Stimulated activated CD8-positive, alpha-beta memory T cell treated with anti-CD3 and anti-CD28 coated beads, Interleukin-7, amount 100 ng/mL, for 24 hours (primary cell): ENCODE measurements at places on chromosomes 3 and 15.

- no peak for DNase-seq
Measured at GRCh38 chr15:63942486-63943365, 103.6 kb downstream of the DAPK2 start.

- no peak for DNase-seq
Measured at GRCh38 chr15:79290642-79291275, 8.2 kb downstream of the ANKRD34C start.

GRCh38 chr15:78507831-78508160, 419 bp downstream of the HYKK start:
- DNase-seq: no peak

DNA sequence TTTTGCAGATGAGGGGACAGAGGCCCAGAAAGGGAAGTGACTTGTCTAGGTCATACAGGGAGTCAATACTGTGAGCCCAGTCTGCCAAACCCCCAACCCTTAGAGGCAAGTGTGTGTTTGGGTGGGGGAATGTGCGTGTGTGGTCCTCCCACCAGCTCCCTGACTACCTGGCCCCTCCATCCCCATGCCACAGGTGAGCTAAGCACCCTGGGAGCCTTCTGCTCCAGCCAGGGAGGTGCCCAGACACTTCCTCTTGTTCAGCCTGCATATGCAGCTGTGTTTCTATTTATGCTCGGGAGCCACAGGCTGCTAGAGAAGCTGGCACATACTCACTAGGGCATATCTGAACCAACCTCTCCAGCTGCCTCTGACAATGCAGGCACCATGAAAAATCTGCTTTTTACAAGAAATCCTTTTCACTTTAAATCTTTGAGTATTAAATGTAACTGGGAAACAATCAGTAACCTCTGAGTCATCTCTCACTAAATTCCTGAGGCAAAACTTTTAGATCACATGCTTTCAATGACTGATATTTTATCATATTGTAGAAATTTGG, 20.7 kb downstream of the TBC1D2B start:
- DNase-seq: no peak

DNA sequence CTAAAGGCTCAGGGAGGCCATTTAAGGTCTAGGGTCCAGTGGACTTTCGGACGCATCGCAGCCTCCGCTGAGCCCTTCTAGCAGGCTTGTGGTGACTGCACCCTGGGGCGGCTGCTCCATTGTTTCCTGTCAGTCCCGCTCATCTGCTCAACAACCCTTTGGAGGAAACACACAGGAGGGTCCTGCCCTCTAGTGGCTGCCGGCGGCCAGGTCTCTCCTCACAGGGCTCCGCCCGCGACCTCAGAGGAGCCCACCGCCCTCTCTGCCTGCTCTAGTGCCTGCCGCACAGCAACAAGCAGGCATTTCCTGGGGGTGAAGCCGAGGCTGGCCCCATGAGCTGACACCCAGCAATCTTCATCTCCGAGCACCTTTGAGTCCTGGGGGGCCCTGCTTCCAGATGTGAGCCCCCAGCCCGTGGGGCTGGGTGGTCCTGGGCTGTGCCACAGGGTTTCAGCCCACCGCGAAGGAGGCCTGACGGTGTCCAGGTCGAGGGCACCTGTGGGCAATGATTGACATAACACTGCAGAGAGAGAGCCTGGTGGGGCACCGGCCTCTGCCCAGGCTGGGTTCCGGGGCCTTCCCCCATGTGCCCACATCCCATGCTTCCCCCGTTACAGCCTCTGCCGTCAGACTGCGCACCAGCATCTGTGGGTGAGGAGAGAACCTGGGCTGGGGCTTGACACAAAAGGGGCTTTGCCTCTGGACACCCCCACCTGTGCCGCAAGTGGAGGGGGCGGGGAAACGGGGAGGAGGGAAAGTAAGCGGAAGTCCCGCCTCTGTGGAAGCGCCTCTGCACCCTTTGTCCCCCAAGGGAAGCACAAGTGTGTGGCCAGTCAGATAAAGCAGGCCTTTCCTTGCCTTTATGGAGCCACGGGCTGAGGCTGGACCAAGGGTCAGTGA, 27.0 kb upstream of the SFMBT1 start:
- peak; percentile 74 for DNase-seq

DNA sequence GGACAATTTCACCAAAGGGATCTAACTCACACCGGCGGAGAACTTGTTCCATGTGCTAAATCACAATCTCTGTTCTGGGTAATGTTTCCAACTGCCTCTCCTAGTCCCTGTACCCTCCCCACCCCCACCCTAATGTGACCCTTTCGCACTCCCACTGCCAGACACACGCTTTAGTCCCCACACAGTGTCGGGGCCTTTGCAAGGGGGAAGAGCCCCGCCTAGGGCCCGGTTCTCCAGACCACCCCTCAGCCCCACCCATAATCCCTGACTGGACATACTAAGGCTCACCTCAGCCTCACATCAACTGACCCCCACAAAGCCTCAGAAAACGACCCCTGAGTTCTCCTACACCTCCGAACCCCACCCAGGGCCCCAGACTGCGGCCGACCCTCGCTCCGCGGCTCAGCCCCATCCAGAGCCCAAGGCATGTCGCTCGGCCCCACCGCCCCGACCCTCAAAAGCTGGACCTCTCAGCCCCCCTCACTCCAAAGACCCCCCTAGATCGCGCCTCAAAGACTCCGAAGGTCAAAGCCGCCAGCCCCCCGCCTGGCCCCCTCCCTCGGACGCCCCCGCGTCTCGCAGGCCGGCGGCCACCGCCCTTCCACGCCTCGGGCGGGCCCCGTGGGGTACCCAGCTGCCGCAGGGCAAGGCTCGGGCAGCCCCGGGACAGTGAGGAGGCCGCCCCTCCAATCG, 72.0 kb upstream of the MAP4 start:
- no peak for DNase-seq

DNA sequence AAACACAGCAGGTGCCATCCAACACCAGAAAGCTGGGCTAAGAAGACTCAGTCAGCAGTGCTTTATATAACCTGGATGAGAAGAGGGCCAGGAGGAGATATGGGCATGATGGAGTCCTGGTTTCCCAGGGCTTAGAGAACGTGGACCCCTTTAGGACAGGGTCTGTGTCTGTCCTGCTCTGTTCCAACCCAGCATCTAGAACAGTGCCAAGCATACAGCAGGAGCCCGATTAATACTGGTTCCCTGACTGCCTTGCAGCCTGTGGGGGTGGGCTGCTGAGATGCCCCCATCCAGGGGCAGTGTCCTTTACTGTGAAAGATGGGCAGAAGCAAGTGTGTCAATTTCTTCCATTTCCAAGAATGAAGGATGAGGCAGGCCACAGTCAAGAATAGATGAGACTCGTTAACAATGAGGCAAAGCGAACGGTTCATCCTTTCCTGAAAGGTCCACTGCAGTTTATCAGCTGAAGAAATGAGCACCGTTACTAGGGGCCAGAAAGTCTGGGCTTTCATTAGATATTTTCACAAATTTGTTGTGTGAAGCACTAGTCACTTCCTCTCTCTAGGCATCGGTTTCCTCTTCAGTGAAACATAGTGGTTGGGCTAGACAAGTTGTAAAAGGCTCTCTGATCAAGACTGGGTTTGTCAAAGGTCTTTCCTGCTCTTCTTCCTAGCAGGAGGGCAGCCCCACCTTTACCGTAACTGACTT, 72.0 kb upstream of the HERC1 start:
- no peak for DNase-seq

DNA sequence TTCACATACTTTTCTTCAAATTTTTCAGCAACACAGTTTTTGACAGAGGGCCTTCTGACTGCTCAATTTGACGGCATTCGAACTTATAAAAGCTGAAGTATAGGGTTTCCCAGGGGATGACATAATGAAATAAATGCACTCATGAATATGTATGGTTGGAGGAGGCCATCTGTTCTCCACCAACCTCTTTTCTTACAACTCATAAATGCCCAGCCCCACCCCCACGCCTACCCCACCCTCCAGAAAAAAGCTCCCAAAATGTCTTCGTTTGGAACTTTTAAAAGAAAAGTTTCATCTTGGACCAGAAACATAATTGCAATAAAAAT, 211.6 kb upstream of the LRRN1 start:
- no peak for DNase-seq

- no peak for DNase-seq
Measured at GRCh38 chr3:37457378-37458065, 283.1 kb upstream of the LRRFIP2 start.

DNA sequence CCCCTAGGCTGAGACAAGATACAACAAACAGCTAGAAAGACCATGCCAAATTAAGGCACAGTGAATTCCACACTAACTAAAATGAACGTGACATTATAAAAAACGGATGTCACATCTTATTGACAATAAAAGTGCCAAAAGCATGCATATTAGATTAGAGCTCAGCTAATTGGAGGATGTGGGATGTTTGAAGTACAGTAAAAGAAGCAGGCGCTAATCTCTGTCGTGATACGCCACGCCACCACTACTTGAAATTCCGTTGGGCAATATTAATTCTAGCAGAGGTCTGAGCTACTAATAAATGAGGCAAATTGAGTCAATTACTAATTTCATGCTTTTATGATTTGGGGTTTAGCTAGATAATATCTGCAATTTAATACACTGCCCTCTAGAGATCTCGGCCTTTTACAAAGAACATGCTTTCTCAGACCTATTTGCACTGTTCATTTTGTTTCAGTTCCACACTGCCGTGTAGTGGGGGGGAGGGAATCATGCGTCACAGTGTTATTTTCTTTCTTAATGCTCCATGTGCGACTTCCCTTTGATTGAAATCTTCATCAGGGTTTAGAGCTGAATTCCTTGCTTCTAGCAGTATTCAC, 52.9 kb upstream of the ROBO2 start:
- DNase-seq: no peak

DNA sequence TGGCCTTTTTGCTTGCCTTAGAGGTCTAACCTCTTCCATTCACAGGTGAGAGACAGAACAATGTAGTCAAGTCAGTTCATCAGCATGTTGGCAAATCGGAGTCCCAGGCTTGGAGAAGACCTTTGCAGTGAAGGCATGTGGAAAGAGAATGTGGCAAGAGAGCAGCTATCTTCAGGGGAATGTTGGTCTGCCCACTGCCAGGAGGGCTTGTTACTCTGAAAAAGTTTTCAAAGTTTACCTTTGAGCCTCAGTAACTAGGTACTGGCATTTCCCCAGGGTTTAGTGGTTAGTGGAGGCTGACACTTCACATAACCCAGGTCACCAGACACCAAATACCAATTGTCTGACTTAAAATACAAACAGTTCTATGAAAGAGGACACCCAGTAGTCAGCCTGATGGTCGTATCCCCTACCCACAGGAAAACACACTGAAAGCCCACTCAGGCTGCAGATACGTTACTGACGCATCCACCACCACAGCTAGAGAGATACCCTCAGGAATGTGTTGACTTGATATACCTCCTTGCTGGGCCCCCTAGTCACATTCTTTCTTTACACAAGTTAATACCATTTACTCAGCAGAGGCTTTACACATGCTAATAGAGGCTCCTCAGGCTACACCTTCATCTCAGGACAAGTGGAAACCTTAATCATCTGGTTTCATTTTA, 9.7 kb upstream of the ARID3B start:
- DNase-seq: no peak

DNA sequence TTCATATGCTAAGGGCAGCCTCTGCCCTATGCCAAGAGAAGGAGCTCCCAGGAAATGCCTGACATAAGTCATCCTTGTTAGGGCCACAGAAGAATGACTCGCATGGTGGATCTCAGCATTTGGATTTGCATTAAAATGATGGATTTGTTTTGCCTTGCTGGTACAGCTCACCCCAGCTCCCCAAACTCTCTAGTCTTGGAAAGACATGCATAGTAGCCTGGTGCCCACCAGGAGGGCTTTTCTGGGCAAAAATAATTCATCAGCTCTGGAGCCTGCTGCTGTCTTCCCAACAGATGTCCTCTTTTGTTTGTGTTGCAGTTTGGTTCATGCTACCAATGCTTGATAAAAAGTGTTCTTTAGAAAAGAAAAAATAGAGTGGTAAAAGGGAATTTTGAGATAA, 833.0 kb downstream of the AGBL1 start:
- DNase-seq: no peak

DNA sequence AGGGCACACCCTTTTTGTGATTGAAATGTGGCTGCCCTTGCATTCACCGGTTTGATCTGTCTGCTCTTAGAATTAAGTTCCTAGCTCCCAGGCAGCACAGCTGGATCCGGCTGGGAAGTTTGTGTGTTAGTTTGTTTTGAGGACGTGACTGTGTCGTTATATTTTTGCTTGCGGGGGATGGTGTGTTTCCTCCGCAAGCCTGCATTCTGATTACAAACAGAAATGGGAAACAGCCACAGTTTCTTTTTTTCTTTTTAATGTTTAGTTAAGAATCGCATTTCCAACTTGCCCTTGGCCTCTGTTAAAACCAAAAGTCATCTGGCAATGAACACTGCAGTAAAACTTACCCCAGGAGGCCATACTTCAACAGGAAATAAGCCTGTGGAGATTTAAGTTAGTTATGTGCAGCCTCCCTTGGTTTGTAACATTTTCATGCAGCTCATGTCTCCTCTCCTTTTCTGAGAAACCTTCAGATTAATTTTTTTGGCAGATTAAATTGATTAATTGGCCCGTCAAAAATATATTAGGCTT, 888 bp downstream of the TMOD3 start:
- DNase-seq: no peak

GRCh38 chr3:14204515-14205284, 26.1 kb downstream of the LSM3 start:
- DNase-seq: no peak

GRCh38 chr15:45128971-45129639, 574 bp downstream of the DUOXA1 start:
- DNase-seq: no peak

DNA sequence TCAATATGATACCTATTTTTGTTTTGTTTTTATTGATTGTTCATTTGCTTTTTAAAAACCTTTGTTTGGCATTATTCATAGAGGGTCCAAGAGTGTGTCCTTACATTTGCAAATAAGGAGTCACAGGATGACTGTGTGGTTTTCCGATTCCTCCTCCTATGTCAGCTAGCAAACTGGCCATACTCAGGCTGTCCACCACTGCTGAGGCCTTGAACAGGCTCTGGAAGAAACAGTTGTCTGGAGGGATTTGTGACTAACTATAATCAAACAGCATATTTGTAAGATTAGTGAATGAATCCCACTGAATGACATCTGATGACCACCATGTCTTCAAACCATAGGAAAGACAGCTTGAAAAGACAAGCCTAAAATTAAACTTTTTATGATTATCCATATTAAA, 423.4 kb upstream of the ATP11B start:
- no peak for DNase-seq

DNA sequence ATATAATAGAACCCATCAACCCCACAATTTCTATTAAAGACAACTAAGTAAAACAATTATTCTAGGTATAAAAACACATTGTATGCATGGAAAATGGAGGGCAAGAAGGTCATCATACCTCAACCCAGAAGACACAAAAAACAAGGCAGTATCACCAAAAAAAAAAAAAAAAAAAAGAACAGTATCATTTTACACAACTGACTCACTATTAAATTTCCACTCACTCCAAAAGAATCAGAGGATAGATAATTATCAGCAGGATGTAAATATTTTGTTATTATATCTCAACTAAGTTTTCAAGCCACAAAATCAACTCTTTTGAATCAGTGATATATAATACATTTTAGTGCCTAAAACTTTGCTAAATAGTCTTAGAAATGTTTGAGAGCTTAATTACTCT, 55.0 kb downstream of the CLASP2 start:
- no peak for DNase-seq

- no peak for DNase-seq
Measured at GRCh38 chr3:141426404-141427034, 58.2 kb downstream of the ZBTB38 start.
